Inflammatory macrophage treated with lipopolysaccharide for 4 hours (primary cell): ENCODE measurements at places on chromosomes 4 and X.

DNA sequence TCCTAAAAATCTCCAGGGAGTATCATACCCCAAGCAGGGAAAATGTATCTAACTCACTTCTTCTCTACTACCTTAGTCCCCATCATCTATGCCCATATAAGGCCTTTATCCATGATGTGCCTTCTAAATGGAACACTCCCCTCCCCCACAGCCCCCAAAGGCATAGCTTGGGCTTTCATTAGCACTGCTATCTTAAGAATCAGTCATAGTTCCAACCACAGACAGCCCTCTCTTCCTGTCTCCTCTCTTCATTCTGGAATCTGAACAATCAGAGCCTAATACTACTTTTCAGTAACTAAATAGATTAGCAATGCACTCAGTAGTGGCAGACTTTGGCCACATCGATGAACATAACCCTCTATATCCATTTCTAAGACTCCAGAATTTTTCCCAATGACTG lies 313.2 kb upstream of the DKK2 start:
- no peak for DNase-seq

GRCh38 chrX:17854069-17854468 lies 7.0 kb downstream of the RAI2 start:
- DNase-seq = no peak

DNA sequence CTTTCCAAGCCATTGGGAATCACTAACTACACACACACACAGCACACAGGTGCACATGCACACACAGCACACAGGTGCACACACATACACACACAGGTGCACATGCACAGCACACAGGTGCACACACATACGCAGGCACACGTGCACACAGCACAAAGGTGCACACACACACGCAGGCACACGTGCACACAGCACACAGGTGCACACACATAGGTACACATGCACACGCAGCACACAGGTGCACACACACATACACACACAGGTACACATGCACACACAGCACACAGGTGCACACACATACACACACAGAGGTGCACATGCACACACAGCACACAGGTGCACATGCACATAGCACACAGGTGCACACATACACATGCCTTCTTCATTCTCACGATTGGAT lies 80.9 kb downstream of the HMX1 start:
- no peak for DNase-seq

GRCh38 chrX:30241724-30242415 lies at the start of gene MAGEB4:
TSS of gene MAGEB4 (plus strand) at chrX:30242000. CDS start at chrX:30242136, 136 bp downstream.
- no peak for DNase-seq

DNA sequence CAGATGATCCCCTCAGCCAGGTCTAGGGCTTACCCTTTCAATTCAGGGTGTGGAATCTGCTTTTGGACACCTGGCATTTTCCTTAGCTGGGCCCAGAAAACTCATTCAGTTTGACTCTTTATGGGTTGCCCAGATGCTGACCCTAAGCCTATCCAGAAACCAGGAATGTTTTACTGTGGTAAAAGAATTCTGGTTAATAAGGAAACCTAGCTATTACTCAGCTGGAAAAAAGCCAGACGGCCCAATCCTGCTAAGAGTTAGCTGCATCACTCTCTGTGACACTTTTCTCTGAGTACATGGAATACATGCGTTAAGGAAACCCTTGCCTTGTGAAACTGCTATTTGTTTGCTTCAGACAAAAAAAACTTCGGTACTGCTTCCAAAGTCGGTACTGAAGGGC lies 28.0 kb downstream of the ING2 start:
- DNase-seq = no peak

DNA sequence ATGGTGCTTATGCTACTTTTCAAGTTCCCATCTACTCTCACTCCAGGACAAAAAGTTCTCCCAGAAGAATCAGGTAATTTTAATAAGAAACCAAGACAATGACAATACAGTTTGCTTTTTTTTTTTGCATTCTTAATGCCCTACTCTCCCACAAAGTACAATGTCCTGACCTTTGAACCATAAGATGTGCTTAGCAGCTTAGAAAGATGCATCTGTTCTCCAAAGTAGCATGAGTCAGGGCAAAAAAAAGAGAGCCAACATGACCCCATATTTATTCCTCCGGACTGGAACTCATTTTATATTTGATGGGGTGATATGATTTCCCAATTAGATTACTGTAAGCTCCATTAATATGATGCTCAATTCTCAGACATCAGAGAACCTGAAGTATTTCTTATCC lies 16.5 kb upstream of the PDCL2 start:
- DNase-seq = no peak

GRCh38 chr4:41569961-41570360 lies 32.0 kb downstream of the LIMCH1 start:
- no peak for DNase-seq

GRCh38 chrX:1443496-1444075 lies 9.1 kb downstream of the ASMTL start:
- DNase-seq = no peak

DNA sequence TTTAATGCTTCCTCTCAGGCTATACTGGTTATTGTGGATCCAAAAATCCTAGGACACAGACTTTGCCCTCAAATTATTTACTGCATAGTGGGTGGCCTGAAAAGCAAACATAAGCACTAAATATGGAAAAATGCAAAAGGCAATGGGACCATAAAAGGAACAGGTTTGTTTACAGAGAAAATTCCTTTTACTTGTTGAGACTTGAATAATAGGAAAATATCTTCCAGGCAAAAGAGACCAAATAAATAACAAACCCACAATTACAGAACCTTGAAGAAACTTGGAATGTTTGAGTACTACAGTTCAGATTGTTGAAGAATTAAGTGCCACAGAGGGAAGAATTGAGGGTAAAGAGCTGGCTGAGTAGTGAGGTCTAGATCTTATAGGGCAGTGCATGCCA lies 711.0 kb downstream of the C4orf33 start:
- DNase-seq = no peak

DNA sequence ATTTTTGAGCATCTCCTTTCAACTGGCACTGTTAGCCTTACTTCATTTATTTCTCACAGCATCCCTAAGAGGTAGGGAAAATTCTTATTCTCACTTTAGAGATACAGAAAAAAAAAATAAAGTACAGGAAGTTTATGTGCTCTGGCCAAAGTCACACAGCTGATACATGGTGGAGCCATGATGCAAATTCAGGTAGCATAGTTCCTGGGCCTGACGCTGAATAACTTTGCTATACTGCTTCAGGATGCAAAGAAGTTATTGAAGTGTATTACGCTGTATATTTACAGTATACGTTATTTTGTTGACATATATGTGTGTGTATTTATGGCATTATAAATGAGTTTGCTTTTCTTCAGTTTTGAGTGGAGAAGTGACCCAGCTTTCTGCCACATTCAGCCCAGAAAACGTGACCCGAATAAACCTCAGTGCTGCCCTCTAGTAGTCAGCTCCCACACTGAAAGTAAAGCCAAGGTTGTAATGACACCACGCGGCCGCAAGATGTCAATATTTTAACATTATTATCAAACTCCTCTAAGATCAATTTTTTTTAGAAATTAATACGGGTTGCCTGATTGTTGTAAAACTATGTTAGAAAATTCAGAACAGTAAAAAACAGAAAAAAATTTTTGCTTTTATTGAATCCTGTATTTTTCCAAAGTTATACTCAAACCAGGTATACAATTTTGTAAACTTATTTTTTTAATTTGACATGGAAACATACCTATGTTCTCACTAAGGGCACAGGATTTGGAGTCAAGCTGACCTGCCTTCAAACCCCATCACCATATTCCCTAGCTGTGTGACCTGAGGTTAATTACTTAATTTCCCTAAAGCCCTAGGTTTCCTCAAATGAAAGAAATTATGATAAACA lies 3.8 kb upstream of the GUCY2F start:
- DNase-seq = peak; percentile 64

GRCh38 chr4:83605744-83606172 lies 69.8 kb downstream of the GPAT3 start:
- DNase-seq = no peak

DNA sequence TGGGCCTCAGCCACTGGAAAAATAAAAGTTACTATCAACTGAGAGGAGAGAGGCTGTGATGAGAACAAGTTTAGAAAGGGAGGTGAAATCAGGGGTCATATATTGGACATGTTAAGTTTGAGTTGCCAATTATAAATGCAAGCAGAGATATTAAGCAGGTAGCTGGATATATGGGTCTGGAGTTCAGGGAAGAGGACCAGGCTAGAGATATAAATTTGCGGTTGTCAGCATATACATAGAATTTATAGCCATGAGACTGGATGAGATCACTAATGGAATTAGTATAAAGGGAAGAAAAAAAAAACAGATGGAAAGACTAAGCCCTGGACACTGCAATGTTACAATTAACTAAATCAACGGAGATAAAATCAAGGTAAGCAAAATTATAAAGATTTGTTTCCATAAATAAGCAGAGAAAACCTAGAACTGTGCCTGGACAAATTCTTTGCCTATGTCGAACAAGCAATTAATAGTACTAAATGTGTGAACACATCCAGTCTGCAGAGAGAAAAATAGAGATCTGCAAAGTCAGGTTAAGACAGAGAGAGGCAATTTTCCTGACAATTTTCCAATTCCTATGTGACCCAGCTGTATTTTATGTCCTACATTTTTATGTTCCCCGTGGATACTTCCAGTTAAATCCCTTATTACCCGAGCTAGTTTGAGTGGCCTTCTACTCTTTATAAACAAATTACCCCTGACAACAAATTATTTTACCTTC lies 265.4 kb downstream of the GASK1B start:
- DNase-seq = no peak
